ENCODE measurements at places on chromosomes 2 and 18. TPM values are rescaled to one million over a fixed set of nuclear protein-coding genes. Genes with fewer than 3 reads are reported as not detected.

Gene NTSR2
- total RNA-seq: not detected

Gene C2orf74
- 14.2 TPM for total RNA-seq

Gene CCL20
- total RNA-seq: 16.2 TPM

GRCh38 chr2:492178-492577 is 185.0 kb downstream of the TMEM18 start:
- H3K4me3 ChIP-seq: no peak overlapping the region
- H3K36me3 ChIP-seq: no peaks in the 10 kb centered on the region
- H3K27me3 ChIP-seq: peaks cover 3% of the 10 kb centered on the region

GRCh38 chr18:30234755-30235154 is 807.8 kb downstream of the DSC3 start:
- H3K27me3 ChIP-seq: no peaks in the 10 kb centered on the region
- H3K36me3 ChIP-seq: no peaks in the 10 kb centered on the region
- H3K4me1 ChIP-seq: no peaks in the 10 kb centered on the region
- no peak overlapping the region for H3K4me3 ChIP-seq
- no peak for DNase-seq
- no peak overlapping the region for H3K27ac ChIP-seq

- no peaks in the 10 kb centered on the region for H3K4me1 ChIP-seq
- H3K4me3 ChIP-seq: no peak overlapping the region
- no peak for DNase-seq
- H3K36me3 ChIP-seq: no peaks in the 10 kb centered on the region
These were observed 364.6 kb downstream of the OSR1 start for GRCh38 chr2:18993756-18994338.

DNA sequence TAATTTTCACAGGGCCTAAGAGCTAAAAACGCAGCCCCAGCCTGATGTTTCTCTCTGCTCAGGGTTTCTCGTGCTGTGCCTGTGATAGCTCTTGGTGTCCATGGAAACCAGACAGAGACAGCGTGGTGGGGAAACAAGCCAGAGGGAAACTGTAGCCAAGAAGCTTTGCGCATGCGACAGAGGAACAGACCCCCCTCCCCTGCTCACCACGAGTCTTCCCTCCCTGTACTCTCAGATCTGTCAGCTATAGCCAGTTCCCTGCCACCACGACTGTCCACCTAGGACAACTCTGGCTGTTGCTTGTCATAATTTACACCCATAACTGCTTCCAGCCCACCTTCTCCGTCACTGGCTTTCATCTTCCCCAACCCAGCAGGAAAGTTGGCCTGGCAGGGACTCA is 13.2 kb upstream of the DNAJC27 start:
- DNase-seq: no peak
- no peaks in the 10 kb centered on the region for H3K4me1 ChIP-seq
- no peak overlapping the region for H3K4me3 ChIP-seq

DNA sequence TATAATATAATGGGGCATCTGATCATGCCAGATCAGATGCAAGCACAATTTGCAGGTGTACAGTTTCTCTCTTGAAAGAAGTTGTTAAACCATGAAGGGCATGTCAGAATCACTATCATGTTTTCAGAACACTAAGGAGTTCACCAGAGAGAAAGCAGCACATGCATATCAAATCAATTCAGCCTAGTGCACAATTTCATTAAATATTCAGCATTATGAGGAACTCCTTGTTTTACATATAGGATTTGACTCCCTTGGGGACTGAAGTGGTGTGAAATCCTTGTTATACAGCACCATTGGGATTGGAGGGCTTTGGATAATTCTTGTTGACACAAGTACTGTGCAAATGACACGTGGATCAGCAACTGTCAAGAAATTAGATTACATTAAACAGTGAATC is 562.1 kb upstream of the KLHL29 start:
- no peak for DNase-seq
- no peaks in the 10 kb centered on the region for H3K36me3 ChIP-seq
- no peaks in the 10 kb centered on the region for H3K27me3 ChIP-seq
- no peaks in the 10 kb centered on the region for H3K4me1 ChIP-seq
- H3K4me3 ChIP-seq: no peak overlapping the region
- no peak overlapping the region for H3K27ac ChIP-seq

All from activated CD4-positive, alpha-beta T cell treated with anti-CD3 and anti-CD28 coated beads for 36 hours (primary cell).